ENCODE measurements at places on chromosomes 13 and 19.

DNA sequence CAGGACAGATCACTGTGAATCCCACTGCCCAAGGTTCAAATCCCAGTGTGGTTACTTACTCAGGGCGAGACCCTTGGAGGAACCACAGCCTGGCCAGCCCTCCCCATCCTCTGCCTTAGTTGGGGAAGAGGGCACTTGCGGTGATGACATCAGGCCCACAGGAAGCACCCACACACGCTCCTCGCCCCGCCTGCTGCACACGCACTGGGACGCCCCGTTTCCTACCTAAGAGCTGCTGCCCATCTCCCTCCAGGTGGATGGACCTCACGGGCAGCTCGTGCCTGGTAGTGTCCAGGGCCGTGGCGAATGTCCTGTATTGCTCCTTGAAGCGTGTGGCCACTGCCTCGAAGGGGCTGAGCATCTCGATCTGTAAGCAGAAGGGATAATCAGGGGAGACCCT lies 19.6 kb downstream of the HAUS8 start:
- DNase-seq, result no peak

DNA sequence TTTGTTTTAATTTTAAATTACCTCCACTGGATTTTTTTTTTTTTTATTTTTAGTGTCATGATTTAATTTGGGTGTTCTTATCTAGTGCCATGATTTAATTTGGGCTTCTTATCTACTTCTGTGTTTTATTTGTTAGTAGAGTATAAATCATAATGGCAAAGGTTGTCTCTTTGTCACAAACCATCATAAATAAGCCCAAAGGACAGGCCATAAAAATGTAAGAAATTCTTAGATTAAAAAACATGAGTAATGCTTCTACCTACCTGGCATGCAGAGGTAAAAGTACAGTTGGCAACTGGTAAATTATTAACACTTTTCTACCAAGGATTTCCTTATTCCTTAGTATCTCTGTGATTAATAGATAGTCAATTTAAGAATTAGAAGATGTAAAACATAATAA lies 55.2 kb downstream of the ERCC5 start:
- DNase-seq, result no peak

- DNase-seq, result no peak
Measured at GRCh38 chr13:26011208-26011573, 40.6 kb downstream of the SHISA2 start.

GRCh38 chr13:94154367-94154766 lies 325.1 kb downstream of the DCT start:
- peak; percentile 44 for DNase-seq

GRCh38 chr13:67087527-67087926 lies 142.6 kb downstream of the PCDH9 start:
- no peak for DNase-seq

DNA sequence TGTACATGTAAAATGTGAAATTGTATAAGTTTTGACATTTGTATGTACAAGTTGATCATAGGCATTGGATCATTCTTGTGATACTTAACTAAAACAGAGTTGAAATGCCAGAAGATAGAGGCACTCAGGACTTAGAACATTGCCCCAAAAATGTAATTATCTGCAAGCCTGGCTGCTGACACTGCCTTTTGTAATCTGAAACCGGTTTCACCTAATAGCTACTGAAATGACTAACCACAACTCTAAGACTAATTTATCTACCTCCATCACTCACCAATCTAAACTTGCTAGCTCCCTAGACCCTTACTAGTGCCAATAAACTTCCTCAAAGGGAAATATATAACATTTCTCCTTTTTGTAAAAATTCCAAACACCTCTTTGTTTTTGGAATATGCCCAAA lies 2596.2 kb downstream of the PCDH9 start:
- no peak for DNase-seq

DNA sequence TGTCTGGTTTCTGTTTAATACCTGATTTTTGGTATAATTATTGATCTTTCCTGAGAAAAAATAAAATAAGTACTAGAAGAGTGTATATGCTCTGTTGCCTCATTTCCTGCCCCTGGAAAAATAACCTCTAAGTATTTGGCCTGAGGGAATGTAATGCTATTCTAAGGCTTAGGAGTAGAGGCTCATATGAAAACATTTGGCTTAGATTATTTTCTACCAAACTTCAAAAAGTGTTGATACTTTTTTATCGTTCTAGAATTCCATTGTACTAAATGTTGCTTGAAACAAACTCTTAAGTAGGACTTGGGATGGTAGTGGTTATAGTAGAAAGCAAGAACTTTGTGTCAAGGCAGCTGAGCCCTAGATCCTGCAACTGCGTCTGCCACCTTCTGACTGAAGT lies 57.8 kb downstream of the COG3 start:
- no peak for DNase-seq

GRCh38 chr19:58166708-58167280 lies 16.1 kb upstream of the ZNF274 start:
- DNase-seq, result no peak

DNA sequence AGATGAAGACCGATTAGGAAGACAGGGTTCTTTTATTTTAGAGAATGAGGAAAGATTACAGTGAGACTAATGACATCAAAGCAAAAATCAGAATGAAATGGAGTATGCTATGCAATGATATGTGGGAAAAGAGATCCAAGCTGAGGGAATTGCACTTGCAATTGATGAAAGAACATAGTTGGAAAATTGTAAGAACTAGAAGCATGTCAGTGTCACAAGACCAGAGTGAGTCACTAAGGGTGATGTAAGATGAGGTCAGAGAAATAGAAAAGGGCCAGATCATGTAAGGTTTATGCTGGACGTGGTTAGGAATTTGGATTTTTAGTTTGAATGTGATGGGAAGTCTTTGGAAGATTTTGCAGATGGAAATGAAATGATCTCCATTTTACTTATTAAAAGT lies 1937.3 kb downstream of the OLFM4 start:
- no peak for DNase-seq

- DNase-seq, result no peak
Measured at GRCh38 chr13:30928978-30929377, 3.5 kb upstream of the TEX26 start.

DNA sequence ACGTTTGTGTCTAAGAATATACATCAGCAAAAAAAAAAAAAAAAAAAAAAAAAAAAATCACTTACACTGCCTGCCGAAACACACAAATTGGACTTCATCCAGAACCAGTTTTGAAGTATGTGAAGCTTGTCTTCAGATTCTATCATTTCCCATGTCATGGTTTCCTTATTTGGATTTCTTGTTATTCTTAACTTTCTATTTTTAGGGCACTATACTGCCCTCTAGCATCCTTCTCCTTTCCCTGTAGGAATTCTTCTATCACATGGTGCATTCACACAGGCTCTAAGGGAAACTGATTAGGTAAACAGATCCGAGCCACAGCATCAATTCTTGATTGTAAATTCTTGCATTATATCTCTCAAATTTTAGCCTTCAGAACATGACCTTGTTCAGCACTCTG lies 1507.5 kb downstream of the OLFM4 start:
- DNase-seq, result no peak

GRCh38 chr13:24050292-24050711 lies 110.2 kb upstream of the SPATA13 start:
- no peak for DNase-seq

DNA sequence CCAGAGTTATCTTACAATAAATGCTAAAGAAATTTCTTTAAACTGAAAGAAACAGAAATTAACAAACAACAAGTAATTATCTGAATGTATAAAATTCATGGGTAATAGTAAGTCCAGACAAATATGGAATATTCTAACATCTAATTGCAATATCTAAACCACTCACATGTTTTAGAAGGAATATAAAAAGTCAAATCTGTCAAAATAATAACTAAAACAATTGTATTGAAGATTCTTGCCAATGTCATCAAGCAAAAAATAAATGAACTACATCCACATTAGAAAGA lies 942.9 kb upstream of the PCDH20 start:
- DNase-seq, result no peak

GRCh38 chr19:32530773-32531172 lies 50.2 kb upstream of the PDCD5 start:
- DNase-seq, result no peak
